ENCODE measurements at places on chromosomes 6 and 20. TPM values are rescaled to one million over a fixed set of nuclear protein-coding genes. Genes with fewer than 3 reads are reported as not detected.

DNA sequence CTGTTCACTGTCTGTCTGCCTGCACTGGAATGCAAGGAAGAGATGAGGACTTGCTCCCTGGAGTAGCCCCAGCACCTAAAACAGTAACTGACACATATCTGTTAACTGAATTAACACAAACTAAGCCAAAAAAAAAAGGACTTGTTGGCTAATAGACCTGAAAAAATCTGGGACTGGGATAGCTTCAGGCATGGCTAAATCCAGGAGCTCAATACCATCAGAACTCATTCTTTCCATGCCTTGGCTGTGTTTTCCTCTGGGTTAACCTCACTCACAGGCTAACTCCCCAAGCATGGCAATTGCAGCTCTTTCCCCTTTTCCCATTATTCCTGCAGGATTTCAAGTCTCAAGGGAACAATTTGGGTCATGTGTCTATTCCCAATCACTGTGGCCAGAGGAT lies 21.6 kb upstream of the ARFGEF2 start:
- no peak overlapping the region for H3K4me3 ChIP-seq
- DNase-seq: no peak
- H3K4me1 ChIP-seq: peaks cover 4% of the 10 kb centered on the region
- H3K27me3 ChIP-seq: no peaks in the 10 kb centered on the region
- no peak overlapping the region for H3K27ac ChIP-seq

GRCh38 chr6:32941214-32941768 lies 463 bp upstream of the HLA-DMB start:
- H3K4me3 ChIP-seq: no peak overlapping the region
- H3K36me3 ChIP-seq: no peaks in the 10 kb centered on the region
- peak; percentile 51 for DNase-seq
- H3K27ac ChIP-seq: peak overlapping the region; percentile 71
- no peaks in the 10 kb centered on the region for H3K27me3 ChIP-seq
- H3K4me1 ChIP-seq: peaks cover 11% of the 10 kb centered on the region

- DNase-seq: no peak
- H3K4me1 ChIP-seq: peaks cover 71% of the 10 kb centered on the region
- no peak overlapping the region for H3K4me3 ChIP-seq
- H3K36me3 ChIP-seq: peaks cover 5% of the 10 kb centered on the region
- H3K27ac ChIP-seq: no peak overlapping the region
- H3K27me3 ChIP-seq: no peaks in the 10 kb centered on the region
These were observed 2.5 kb downstream of the TMEM63B start for GRCh38 chr6:44129841-44130322.

GRCh38 chr6:13766201-13766634 lies 48.1 kb downstream of the MCUR1 start:
- no peaks in the 10 kb centered on the region for H3K27me3 ChIP-seq
- peaks cover 48% of the 10 kb centered on the region for H3K4me1 ChIP-seq
- no peak for DNase-seq
- H3K36me3 ChIP-seq: no peaks in the 10 kb centered on the region

GRCh38 chr6:144246988-144247387 lies 38.1 kb upstream of the UTRN start:
- no peak for DNase-seq
- no peaks in the 10 kb centered on the region for H3K36me3 ChIP-seq
- H3K27ac ChIP-seq: no peak overlapping the region
- no peaks in the 10 kb centered on the region for H3K4me1 ChIP-seq

DACT2 gene
- total RNA-seq: 0.55 TPM

Data from stomach (tissue), 19 donors.